Neural crest cell (in vitro differentiated cells): ENCODE measurements at places on chromosomes 2 and 18.

GRCh38 chr2:167134381-167135072 lies 246.2 kb downstream of the XIRP2 start:
- DNase-seq: no peak

DNA sequence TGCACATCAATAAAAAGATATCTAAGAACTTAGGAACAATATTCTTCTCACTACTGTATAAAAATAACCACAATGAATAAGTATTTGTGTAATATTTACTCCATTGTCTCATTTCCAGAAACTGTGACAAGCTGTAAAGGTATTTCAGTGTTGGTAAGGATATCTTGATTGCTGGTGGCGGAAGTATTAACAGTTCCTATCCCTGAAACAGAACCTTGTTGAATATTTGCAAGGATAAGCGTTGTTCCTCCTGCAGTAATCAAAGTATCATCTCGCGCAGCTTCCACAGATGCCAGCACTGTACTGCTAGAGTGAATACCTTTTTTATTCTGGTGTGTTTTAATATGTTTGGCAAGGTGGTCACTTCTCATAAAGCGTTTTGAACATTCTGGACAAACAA lies 55.3 kb downstream of the SP3 start:
- DNase-seq: no peak

GRCh38 chr2:23568211-23568610 lies 183.2 kb downstream of the KLHL29 start:
- DNase-seq: no peak

DNA sequence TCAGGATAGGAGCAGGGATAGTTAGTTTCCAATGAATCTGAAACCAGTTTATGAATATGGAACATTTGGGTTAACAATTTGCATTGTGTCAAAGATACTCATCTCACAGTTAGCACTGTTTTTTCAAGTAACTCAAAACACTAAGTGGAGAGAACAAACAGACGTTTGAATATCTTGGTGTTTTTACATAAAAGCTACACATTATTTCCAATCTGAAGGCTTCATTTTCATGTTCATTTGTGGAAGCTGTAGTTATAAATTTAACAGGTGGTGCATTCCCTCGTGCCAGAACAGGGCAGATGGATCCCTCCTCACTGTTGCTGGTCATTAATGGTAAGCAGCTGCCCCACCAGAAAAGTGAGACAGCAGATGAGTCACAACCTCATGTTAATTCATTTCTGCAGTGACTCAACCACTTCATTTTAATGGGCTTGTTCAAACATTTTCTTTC lies 286.9 kb downstream of the TMX3 start:
- DNase-seq: no peak

DNA sequence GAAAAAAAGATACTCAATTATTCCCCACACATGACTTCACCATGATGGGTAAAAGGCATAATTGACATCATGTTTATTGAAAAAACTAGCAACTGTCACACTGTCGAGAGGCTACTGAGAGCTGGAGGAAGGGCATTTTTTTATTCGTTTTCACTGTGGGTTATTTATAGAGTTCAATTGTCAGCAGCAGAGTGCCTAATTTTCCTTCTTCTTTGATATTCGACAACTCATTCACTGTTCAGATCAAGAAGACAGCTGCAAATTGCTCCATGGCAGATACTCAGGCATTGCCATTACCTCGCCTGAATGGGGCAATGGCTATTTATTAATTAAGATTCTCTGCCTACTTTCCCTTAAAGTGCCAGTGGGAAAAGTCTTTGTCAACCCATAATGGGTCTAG lies 197.5 kb upstream of the NRP2 start:
- DNase-seq: no peak

DNA sequence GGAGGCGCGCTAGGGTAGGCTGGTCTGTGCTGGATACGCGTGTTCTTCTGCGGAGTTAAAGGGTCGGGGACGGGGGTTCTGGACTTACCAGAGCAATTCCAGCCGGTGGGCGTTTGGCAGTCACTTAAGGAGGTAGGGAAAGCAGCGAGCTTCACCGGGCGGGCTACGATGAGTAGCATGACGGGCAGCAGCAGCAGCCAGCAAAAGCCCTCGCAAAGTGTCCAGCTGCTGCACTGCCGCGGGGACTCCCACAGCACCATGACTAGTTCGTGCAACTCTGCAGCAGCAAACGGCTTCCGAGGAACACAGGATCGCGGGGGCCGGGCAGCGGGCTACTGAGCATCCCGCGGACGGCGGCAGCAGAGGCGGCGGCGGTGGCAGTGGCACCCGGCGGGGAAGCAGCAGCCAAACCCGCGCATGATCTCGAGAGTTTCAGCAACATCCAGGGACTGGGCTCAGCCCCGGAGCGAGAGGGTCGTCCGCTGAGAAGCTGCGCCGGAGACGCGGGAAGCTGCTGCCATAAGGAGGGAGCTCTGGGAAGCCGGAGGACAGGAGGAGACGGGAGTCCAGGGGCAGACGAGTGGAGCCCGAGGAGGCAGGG lies 368 bp downstream of the TMEFF2 start:
- DNase-seq: no peak

DNA sequence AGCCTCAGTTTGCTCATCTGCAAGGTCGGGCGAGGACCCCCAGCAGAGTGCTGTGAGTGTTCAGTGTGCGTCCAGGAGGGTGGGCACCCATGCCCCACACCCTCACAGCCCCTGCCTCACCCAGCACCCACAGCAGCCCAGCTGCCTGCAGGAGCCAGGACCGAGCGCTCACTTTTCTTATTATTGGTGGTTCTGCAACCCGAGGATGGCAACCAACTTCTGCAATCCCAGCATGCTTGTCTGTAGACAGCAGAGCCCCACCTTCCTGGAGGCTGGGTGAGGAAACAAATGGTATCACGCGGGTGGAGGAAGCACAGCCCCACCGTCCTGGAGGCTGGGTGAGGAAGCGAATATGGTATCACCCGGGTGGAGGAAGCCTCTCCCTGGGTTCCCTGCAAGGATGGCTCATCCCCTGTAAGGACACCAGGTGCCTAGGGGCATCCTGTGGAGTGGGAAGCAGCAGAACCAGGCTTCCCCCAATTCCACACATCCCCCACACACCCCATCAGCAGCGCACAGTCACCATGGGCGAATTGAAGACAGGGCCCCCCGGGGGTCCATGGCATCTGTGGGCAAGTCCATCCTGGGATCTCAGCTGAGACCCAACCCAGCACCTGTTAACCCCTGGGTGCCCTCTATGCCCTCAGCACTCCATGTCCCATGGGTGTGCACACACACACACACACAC lies 220.5 kb upstream of the RAB6C start:
- no peak for DNase-seq

GRCh38 chr2:51299370-51299769 lies 267.4 kb upstream of the NRXN1 start:
- DNase-seq: no peak

GRCh38 chr2:33134791-33135560 lies 188.2 kb downstream of the LTBP1 start:
- DNase-seq: no peak

- DNase-seq: no peak
Measured at GRCh38 chr18:45728336-45729010, 4.5 kb downstream of the SLC14A1 start.

- no peak for DNase-seq
Measured at GRCh38 chr18:42765302-42765701, 350.2 kb downstream of the RIT2 start.

GRCh38 chr18:60019463-60019840 lies 119.7 kb downstream of the PMAIP1 start:
- no peak for DNase-seq

- no peak for DNase-seq
Measured at GRCh38 chr18:51383711-51384110, 186.2 kb upstream of the MEX3C start.
